ENCODE measurements at places on chromosomes 2 and 18.
A peak's percentile ranks its signal among the peaks of the same experiment; 100 is the strongest.

DNA sequence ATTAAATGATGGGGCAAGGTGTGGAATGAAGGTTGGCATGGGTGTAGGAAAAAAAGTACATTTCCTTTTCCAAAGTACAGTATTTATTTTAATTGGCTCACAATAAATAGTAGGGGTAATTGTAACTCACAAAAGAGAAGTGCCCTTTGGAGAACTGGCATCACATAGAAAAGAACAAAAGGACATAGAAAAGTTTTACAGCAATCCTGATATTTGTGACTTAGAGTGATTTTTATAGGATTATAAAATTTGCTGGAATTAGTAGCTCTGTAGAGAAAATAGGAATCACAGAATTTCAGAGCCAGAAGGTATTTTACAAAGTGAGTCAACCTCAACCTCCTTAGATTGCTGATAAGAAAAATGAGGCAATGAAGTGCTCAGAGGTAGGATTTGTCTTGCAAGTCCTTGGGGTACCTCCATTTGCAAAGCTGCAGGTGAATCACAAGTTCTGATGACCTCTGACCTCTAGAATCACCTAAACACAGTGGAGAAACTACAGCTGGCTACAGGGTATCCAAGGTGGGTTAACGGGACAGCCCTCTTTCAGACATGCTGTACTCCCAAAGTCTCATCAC lies 133.6 kb downstream of the SOCS6 start:
- no peak for DNase-seq

- no peak for DNase-seq
Measured at GRCh38 chr2:45005261-45006002, 3.8 kb downstream of the SIX2 start.

DNA sequence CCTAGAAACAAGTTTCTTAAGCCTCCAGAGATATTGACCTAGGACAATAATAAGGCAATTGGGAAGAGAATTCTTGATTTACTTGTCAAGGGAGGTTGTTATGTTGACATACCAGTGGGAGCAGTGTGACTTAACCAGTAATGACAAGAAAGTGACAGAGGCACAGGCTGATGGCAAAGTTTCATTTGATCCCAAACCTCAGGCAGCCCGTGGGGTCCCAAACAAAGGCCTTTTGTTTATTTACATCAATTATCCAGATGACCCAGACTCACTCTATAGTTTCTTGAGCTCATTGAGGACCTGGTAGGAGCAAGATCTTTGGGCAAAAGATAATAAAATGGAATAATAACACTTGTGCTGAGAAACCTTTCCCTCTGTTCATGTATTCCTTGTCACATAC lies 336.8 kb downstream of the ARL6IP6 start:
- DNase-seq = no peak

DNA sequence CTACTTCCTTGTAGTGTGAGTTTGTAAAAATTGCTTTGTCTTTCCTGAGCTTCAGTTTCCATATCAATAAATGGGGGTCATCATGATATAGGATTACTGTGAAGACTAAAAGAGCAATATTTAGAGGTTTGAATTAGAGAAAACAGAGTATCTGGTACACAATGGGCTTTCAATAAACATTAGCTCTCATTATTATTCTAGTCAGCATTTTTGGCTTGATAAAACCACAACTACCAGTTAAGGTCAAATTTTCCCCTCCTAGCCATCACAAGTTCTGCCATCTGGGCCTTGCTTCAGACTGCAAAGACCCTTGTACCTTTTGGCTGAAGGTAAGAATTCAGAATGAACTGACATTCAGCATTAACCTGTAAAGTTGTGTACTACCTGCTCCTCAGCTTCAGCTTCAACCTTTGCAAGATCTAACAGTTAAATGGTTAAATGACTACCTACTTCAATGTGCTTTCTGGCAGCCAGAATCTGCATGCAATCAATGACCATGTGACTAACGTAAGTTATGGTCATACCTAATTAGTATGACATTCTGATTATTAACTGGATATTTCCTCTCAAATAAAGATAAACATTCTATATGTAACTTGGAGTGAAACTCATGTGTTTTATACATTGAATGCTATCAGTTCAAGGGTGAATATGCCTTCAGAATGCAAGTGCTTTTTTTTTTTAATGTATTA lies 52.7 kb upstream of the FRZB start:
- DNase-seq = no peak

GRCh38 chr2:140586379-140586778 lies 1544.4 kb downstream of the LRP1B start:
- DNase-seq = no peak

DNA sequence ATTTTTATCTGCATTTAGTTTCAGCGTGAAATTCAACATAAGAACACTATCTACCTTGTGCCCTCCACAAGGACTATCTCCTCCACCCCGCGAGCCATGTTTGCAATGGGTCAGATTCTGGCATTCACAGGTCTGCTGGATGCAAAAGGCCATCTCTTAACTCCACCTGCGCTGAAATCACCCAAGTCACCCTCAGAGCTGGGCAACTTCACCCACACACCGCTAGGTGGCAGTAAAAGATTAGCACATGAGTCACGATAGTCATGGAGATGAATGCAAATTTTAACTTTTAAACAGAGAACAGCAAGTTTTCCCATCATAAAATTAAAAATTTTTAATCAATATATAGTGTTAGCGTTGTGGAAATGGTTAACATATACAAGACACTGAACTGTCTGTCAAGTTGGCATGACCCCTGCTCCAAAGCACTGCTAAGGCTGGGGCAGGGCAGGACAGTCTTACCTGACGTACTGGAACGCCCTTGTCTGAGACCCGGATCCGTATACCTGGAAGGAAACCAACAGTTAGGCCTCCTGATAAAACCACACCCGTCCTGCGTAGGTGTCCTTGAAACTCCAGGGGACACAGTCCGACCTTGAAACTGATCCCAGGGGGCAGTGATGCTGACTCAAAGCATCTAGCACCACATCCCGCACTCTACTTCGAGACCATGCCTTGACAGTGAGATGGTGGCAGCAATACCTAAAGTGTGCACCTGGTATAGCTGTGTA lies 89.6 kb downstream of the UXS1 start:
- DNase-seq = no peak

DNA sequence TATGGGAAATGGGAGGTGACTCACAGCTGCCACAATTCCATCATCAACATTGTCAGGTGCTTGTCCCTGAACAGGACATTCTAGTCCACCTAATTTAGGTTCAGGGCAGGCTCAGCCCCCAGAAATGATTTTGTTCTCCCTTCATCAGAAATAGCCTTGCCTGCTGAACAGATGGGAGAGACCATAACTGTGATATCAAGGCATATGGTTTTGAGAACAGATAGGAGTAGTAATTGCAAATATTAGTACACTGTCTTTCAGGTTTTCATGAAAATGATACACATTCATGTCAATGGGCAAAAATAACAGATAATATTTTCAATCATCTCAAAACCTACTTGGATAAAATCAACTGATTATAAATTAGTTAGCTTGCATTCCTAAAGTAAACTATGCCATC lies 316.5 kb downstream of the MBD2 start:
- no peak for DNase-seq

- no peak for DNase-seq
Measured at GRCh38 chr18:3453540-3454364, 3.8 kb downstream of the TGIF1 start.

- no peak for DNase-seq
Measured at GRCh38 chr2:73006969-73007710, 64.4 kb downstream of the SFXN5 start.

GRCh38 chr18:51100385-51101120 lies 70.5 kb downstream of the SMAD4 start:
- no peak for DNase-seq

- DNase-seq = no peak
Measured at GRCh38 chr2:1632002-1632348, 112.3 kb downstream of the PXDN start.

DNA sequence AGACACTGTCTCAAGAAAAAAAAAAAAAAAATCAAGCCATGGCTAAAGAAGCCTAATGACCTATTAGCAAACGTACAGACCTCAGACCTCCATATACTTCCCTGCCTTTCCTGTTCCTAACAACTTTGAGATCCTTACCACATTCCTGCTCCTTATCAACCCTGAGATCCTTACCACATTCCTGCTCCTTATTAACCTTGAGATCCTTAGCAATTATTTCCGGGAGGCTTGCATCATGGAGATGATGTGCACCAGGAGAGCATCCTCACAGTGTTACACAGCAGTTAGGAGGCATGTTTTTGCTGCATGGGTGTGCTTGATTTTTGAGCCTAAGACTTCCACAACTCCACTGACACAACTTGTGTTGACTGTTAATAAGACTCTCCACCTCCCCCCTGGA lies 54.6 kb upstream of the RASGRP3 start:
- no peak for DNase-seq

DNA sequence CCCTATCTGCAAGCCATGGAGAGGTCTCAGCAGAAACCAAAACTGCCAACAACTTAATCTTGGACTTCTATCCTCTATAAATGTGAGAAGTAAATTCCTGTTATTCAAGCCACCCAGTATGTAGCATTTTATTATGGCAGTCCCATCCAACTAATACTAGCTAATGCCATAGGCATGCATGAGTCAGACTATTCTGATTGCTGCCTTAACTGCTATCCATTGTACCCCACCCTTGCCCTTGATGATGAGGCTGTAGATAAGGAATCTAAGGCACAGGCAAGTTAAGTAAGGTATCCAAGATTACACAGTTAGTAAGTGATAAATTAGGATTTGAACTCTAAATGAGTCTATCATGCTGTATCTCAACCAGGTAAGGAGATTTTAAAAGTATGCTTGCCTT lies 223.0 kb downstream of the UBE2E3 start:
- no peak for DNase-seq

- peak; percentile 16 for DNase-seq
Measured at GRCh38 chr2:109324861-109325260, 195.9 kb downstream of the SH3RF3 start.

GRCh38 chr18:50937183-50937582 lies 30.7 kb upstream of the ELAC1 start:
- no peak for DNase-seq

- DNase-seq = no peak
Measured at GRCh38 chr2:187520121-187520624, 34.1 kb downstream of the TFPI start.

GRCh38 chr2:239939736-239940483 lies 85.2 kb downstream of the NDUFA10 start:
- DNase-seq = no peak

- no peak for DNase-seq
Measured at GRCh38 chr2:15736396-15737180, 144.9 kb downstream of the DDX1 start.

GRCh38 chr2:125593036-125593435 lies 1062.9 kb upstream of the GYPC start:
- DNase-seq = no peak

GRCh38 chr2:216698895-216699294 lies 3.5 kb upstream of the IGFBP5 start:
- no peak for DNase-seq

DNA sequence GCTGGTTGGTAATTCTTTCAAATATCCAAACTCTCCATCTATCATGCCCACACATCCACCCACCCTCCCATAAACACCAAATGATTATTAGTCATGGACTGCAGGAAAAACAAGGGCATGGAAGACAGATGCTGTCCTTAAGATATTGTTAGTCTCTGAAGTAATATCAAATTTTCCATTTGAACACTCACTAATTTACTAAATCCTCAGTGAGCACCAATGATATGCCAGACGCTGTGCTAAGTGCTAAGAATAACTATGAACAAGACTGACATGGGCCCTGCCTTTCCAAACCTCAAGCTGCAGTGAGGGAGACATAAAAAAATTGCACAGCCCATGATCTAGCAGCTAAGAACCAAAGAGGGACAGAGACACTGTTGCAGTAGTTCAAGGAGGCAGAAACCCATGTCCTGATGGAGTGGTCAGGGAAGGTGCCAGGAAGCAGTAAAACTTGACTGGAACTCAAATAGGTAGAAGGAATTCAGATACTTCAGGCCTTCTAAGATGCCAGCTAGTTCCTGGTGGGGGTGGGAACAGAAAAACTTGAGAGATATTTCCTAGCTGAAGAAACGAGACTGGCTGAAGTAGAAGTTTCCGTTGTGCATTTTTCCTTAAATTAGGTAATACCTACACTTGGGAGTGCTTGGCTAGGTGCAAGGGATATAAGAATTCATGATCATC lies 182.1 kb downstream of the OSR1 start:
- DNase-seq = no peak

GRCh38 chr2:64766841-64767669 lies 113.3 kb upstream of the SERTAD2 start:
- no peak for DNase-seq

DNA sequence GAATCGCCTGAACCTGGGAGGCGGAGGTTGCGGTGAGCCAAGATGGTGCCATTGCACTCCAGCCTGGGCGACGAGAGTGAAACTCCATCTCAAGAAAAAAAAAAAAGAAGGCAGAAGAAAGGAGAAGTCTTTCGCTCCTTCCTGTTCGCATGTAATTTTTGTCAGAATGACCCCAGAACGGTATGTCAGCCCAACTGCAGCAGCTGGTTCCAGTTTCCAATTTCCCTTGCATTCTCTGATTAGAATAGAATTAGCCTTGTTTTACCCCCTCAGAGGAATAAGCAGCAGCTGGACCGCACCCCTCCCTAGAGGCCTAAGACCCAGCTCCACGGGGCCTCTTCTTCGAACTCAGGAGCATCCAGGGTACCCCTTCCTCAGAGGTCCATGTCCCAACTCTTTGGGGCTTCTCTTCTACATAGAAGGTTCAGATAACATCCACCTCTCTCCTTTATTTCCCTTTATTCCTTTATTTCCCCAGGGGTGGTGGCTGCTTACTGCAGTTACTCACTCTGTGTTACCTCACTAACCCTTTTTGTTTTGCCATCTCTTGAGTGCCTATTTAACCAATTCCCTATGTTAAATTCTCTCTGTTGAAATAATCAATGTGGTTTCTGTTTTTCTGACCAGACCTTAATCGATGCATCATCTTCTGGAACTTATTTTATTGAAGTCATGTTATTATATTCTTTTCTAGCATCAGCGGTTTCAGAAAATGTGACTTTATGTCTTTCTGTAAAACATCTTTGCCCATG lies 7.2 kb upstream of the PUM2 start:
- DNase-seq = no peak

DNA sequence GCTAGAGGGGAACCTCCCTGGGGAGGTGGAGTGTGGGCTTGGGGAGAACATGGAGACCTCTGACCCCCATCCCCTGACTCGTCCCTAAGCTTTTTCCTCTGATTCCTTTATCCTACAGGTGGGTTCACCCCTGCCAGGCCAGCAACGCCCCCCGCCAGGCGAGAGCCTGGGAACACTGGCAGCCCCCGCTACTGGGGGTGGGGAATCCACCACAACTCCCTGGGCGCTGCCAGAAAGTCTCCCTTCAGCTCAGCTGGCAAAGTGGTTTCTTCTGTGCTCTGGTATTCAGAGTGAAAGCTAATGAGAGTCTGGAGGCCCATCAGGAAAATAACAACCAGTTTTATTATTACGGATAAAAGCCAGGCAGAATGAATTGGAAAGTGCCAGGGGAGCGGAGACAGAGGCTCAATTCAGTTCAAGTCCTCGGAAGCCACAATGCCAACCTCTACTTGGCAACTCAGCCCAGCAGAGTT lies 2.8 kb downstream of the DIPK1C start:
- DNase-seq = no peak

DNA sequence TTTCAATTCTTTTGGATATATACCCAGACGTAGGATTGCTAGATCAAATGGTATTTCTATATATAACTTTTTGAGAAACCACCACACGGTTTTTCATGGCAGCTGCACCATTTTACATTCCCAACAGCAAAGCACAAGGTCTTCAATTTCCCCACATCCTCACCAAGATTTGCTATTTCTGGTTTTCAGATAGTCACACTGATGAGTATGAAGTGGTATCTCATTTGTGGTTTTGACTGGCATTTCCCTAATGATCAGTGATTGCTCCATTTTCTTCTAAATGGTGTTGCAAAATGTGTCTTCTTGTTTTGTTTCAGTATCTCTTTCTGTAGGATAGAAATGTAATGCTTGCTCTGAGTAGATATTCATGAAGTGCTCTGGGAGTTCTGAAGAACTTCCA lies 52.0 kb downstream of the ANKRD44 start:
- no peak for DNase-seq
